Activated naive CD4-positive, alpha-beta T cell (primary cell): ENCODE measurements at places on chromosomes 7 and 10.

DNA sequence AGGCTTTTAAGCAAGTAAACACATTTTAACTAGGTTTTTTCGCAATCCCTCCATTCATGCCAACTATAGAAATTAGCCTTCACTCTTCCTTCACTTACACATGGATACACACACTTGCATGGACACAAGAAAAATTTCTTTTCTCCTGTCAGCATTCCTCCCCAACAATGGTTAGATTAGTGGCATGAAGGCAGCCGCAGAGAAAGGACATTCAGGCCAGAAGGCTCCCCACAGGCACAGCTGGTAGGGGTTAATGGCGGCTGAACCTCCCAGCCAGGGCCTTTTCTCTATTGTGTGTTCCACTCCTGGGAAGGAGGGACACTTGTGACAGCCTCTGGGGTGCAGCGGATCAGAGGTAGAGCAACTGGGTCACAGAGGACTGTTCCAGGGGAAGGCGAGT is 255.0 kb upstream of the SP8 start:
- DNase-seq: no peak

GRCh38 chr10:126803394-126803793 is 101.8 kb upstream of the DOCK1 start:
- DNase-seq: no peak

- no peak for DNase-seq
Observed at GRCh38 chr7:25718596-25718995, 433.4 kb upstream of the NFE2L3 start.

DNA sequence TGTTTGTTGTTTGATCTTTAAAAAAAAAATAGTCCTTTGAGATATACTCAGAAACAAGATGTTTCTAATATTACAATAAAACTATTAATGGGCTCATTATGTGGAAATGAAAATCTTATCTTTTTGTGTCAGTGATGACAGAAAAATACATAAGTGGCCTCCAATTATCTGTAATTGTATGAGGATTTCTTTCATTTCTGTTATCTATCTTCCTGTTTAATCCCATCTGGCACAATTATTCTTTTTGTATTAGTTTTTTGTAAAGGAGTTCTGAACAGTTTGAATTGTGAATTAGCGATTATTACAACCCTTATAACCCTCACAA is 270.8 kb downstream of the BBS9 start:
- DNase-seq: no peak

DNA sequence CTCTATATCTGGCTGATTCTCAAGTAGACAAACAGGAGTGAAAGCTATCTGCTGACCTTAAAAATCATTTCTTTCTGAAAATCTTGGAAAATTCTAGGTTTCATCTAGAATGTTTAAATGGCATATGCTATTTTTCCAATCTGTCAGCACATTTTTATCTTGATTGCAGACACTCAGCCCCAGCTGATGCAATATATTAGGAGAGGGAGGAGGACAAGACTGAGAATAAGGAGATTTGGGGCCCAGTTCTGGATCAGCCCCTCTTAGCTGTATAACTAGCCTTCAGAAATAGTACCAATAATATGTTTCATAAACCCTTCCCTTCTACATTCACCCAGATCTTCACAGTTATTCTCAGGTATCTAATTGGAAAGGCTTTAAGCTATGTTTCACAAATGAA is 131.2 kb downstream of the HDAC9 start:
- DNase-seq: no peak

DNA sequence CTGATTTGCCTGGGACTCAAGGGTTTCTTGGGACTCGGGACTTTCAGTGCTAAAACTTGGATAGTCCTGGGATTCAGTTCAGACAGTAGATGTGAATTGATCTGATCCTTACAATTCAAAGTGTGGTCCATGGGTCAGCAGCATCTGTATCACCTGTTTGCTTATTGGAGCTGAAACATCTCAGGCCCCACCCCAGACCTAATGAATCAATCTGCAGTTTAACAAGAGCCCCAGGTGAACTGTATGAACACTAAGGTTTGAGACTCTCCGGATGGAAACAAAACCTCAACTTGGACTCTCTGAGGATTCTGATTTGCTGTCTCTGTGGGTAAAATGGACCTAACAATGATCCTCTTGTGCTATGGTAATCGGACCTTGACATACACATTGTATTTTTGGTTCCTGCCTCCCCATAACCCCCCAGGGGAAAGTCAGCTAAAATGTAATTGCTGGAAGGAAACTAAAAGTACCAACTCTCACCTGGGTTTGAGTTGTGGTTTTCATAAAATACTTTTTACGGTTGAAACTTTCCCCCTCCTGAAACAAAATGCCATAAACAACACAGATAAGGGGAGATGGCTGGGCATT is 11.7 kb downstream of the CYP26A1 start:
- no peak for DNase-seq

- no peak for DNase-seq
Observed at GRCh38 chr10:15228426-15228825, 59.9 kb upstream of the NMT2 start.

DNA sequence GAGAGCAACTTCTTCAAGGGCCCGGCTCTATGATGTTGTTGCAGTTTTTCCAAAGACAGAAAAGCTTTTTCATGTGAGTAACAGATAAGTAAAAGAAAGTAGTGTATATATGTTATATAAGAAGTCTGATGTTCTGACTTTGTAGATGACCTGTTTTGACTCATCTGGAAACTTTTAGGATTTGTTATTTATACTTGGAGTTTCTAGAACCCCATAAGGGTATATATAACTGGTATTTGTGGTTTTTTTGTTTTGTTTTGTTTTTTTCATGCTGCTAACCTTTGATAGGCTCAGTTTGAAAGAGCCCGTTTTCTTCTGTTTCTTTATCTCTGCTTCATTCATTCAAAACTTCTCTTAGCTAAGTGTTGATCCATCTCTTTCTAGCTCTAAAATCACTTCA is 7.3 kb downstream of the RPP30 start:
- no peak for DNase-seq

- DNase-seq: no peak
Observed at GRCh38 chr10:10797513-10797912, 220.2 kb upstream of the CELF2 start.

DNA sequence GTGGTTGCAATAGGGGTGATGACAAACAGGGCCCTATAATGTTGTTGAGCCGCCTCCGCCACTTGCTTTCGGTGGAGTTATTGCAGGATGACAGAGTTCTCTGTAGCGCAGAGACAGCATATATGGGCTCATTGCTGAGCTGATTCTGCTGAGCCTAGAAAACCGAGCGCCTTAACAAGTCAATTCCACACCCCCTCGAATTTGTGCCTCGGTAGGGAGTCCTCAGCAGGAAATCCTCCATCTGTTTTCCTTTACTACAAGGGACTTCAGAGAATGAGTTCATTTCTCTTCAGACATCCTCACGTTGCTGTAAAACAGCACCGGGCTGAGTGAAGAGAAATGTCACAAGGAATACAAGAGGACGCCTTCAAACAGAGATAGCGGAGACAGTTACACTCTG is 90.7 kb upstream of the KIAA1217 start:
- DNase-seq: no peak

- DNase-seq: no peak
Observed at GRCh38 chr10:103916254-103916653, 1.7 kb downstream of the STN1 start.
